AG09319 (cell line): ENCODE measurements at places on chromosomes 7 and 10.

DNA sequence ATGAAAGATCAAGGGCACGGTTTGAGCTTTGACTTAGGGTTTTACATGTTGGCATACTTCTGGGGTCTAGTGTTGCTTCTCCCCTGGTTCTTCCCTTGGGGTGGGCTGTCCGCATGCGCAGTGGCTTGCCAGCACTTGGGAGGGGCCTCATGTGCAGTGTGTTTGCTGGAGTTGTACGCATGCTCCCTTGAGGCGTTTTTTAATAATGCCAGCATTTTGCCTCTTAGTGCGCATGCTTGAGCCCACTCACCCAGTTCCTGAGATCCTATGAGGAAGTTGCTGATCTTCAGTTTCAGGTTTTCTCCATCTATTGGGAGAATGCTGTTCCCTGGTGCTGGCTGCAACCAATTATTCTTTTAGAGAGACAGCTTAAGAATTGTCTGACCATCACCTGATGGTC is 113.4 kb upstream of the GPR141 start:
- DNase-seq: no peak

DNA sequence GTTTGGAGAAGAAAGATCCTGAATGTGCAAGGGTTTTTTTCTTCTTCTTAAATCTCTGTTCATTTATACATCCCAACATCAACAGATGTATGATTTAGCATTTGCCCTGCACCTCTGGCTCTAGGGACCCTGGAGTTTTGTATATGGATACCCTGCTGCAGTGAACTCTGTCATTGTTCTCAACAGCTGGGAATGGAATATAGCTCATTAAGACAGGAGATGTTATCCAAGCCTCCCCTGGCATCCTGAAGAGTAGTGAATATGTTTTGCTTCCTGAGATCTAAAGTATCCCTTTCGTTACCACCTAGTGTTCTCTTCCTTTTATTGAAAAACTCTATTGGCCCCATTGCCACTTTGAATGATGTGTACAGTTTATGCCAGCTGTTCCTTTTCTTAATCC is 275.9 kb downstream of the EXOC4 start:
- no peak for DNase-seq

GRCh38 chr7:4606797-4607196 is 75.3 kb upstream of the FOXK1 start:
- DNase-seq: no peak

DNA sequence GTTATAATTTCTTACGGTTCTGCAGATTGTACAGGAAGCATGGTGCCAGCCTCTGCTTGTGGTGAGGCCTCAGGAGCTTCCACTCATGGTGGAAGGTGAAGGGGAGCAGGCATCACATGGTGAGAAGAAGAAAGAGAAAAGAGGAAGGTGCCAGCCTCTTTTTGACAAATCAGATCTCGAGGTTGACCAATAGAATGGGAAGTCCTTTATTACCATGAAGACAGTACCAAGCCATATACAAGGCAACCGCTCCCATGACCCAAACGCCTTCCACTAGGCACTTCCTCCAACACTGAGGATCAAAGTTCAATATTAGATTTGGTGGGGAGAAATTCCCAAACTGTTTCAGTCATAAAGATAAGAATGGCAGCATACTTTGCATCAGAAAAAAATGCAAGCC is 502.8 kb downstream of the GLRX3 start:
- DNase-seq: no peak

GRCh38 chr10:116274064-116274904 is 1.3 kb upstream of the GFRA1 start:
- no peak for DNase-seq

DNA sequence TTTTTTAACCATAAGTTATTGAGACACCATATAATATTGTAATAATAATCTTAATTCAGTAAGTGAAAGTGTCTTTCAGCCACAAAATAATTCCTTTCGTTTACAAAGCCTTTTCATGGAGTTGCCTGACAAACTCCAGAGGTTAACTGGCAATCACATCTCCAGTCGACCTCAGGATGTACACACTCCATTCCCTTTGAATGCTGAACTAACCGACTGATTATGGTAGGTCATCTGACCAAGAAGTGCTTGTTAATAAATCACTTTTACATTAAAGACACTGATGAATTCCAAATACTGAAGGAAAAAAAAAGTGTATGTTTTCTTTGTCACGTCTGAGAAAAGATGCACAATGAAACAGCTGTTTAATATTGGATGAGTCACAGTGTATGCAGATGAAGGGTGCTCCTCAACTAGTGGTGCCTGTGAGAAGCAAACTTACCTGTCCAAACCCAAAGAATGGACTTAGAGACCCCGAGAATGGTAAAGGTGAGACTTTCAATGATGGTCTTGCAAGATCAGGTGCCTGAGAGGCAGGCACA is 348.1 kb upstream of the VWC2 start:
- DNase-seq: no peak

- DNase-seq: no peak
These were observed 75.7 kb downstream of the C10orf105 start for GRCh38 chr10:71643904-71644303.

DNA sequence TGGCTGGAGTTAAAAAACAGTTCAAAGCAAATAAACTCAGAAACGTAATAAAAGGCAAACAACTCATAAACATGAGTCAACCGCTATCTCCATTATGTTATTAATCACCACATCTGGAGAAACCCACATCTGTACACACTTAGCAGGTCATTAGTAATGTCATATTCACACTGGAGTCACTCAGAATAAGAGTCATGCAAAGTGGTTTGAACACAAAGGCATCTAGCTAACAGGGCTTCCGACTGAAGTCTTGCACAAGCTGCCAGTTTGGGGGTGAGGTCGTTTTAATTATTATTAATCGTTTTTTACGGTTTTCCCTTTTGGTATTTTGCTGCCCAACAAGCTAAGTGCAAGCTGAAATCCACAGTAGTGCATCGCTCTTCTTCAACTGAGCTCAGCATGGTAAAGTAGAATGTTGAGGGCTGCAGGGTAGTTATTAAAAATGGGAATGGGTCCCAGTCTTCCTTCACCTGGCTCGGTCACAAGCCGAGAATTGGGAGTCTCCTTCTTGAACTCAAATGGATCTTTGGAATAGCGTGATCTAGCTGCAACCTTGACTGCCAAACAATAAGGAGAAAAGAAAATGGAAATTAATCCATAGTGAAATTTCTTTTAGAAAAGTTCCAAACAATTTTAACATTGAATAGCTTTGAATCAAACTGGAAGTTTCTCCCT is 663.5 kb downstream of the KCNMA1 start:
- peak; percentile 27 for DNase-seq

DNA sequence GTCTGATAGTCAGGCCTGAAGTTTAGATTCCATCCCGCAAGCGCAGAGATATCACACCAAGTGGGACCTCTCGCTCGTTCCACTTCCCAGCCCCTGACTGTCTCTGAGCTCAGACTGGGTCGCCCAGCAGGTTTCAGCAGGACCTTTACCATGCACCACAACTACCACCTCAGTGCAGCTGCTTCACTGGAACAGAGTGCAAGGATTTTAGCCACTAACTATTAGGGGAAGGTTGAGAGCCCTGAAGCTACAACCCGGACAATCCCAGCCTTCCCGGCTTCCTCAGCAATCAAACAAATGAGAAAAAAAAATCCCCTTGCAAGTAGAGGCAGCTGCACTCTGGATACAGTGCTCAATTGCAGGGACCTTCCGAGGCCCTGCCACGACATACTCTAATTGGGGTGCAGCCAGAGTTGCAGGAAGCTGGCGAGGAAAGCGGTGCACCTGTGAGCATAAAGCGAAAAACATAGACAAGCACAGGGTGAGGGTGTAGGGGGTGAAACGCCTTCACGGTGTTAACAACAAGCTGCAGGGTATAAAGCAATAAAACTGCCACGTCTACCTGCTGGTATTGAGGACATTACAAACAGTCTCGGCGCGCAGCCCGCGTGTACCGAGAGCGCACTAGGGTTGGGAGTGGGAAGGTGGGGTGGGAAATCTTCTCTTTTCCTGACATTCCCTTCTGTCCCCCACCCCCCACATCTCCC is 2.6 kb upstream of the DLX6 start:
- no peak for DNase-seq

- no peak for DNase-seq
These were observed 15.8 kb downstream of the AP5Z1 start for GRCh38 chr7:4791101-4791737.

DNA sequence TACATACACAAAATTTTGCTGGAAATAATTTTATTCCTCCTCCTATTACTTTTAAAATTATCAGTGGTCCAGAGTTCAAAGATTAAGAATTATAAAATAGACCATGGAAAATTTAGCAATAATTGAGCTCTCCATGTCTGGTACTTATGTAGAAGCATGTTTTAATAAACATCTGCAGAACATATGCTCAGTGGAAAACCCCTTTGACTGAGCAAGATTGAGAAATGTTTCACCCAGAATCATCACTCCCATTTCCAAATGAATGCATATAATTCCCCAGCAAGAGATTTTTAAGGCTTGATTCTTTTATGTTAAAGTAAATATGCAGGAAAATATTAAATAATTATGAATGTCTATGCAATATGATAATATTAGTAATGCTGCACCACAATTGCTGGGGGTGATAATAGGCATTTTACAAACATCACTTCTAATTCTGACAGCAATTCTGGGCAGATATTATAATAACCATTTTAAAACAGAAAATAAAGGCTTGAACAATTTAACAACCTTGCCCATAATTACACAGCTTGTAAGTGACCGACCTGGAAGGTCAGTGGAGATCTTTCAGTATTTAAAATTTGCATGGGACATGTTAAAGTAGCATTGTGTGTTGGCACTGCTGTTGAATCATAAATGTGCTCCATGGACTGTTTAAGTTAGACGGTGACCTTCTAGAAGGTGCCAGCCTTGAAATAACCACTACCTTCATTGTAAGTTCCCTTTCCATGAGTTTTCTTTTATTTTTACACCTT is 45.6 kb upstream of the TES start:
- no peak for DNase-seq

DNA sequence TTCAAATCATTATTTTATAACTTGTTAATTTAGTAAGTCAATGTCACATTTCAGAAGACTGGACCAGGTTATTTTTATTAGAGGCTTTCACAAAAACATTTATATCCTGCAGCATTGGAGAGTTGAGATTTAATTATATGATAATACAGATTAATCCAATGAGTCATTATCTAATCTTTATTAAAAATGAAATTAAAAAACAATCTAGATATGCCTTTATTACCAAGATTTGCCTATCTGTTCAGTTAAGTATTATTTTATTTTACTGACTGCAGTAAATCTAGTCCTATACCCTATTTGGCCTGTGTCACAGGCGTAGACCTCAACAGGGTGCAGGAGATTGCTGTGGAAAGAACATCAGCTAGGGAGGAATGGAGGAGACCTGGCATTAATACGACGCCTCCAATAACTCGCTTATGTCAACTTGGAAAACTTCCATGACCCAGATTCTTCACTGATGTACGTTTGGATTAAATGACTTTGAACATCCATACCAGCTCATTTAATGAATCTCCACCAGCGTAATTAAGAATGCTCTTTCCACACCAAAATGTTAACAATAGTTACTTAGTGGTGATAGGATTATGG is 18.2 kb downstream of the PAXIP1 start:
- no peak for DNase-seq

- peak; percentile 89 for DNase-seq
These were observed 30.4 kb downstream of the DDC start for GRCh38 chr7:50534690-50535290.

DNA sequence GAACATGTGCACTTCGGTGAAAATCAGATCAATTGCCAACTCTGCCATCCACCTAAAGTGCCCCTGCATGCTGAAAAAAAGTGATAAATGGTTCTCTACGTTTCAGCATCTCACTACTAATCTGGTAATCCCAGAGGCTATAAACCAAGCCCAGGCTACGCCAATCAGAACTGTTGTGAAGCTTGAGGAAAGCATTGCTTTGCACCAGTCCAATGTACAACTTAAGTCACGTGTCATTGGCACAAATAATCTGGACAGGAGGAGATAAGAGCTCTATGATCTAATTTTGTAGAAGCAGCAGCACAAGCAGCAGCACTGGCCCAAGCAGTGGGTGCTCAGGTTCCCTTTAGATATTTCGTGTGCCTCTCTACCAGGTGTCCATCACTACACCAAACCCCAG is 4.4 kb upstream of the EGR2 start:
- no peak for DNase-seq

DNA sequence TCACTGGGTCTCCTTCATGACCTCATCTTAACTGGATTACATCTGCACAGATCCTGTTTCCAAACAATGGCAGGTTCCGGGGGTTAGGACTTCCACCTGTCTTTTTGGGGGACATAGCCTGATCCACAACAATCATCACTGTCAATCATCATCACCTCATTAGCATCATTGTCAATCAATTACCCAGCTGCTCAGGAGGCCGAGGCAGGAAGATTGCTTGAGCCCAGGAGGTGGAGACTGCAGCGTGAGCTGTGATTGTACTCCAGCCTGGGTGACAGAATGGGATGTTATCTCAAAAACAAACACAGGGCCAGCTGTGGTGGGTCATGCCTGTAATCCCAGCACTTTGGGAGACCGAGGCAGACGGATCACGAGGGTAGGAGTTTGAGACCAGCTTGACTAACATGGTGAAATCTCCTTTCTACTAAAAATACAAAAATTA is 18.7 kb downstream of the AMZ1 start:
- DNase-seq: no peak

DNA sequence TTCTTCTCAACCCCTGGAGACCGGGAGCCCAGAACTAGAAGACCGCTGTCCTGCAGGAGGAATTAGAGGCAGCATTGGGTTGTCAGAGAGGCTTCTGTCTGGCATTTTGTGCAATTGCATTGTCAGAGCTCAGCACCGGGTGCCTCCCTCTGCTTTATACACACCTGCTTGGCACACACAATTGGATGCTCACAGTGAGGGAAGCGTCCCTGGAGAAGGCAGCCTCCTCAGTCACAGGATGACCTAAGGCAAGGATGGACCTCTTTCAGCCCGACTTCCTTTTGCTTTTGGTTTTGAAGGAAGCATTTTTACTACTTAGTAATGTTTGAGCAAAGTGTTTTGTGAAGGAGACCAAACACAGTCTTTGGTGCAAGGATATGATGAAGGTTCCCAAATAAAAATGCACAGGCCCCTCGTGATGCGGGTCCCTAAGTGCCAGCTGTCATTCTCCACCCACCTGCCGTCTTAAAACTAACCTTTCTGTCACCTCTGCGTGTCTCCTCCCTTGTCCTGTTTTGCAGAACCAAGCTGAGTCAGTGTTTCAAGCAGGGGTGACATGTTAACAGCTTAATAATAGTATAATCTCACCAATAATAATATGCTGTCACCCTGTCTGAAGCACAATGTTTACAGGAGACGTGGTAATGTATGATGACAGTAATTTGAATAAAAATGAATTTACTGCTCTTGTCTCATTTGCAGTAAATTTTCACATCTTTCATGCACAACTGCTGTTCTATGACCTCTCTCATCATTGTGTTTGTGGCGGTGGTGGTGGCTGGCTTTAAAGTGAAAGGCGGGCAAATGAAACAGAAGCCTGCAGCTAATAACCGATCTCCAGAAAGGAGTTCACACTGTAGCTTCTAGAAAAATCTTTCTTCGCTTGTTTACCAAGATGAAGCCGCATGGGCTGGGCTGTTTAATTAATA is 430.2 kb upstream of the MKI67 start:
- no peak for DNase-seq

- peak; percentile 38 for DNase-seq
These were observed 142.4 kb upstream of the BMPER start for GRCh38 chr7:33762911-33763306.
